ENCODE measurements at places on chromosomes 3 and 15.

DNA sequence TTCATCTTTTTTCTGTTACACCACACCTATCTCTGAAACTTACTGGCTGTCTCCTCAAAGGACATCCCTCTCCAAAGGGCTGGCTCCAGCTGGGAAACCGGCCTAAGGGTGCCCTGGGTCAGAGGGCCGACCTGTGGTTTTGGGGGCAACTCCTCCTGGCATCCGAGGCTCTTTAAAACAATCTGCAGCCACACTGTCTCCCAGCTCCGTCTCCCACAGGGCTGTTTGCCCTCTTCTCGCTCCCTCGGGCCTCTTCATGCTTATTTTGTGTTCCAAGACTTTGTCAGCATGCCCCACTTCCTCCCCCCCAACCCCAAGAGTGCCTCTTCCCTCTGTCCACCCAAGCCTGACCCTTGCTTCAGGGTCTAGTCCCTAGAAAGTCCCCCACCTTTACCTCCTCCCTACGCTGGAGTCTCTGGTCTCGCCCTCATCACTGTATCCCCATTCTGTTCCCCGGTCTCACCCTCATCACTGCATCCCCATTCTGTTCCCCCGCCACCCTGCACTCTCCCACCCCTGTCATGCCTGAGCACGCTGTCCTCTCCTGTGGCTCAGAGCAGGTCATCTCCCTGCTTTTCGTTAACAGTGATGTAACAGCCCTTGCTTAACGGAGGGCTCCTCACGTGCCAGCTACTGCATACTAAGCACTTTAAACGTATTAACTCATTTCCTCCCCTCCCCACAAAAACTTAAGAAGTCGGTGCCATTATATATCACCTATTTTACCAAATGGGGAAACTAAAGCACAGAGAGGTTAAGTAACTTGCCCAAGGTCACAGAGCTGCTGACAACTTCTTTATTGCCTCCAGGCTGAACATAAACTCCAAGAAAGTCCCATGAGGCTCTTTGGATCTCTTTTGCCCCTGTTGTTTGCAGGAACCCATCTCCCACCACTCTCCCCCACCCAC lies 1.1 kb upstream of the CSK start:
- no peak for DNase-seq

- DNase-seq: no peak
These were observed 14.7 kb downstream of the BSN start for GRCh38 chr3:49568965-49569364.

- no peak for DNase-seq
These were observed at the start of gene KLHL40 for GRCh38 chr3:42685363-42685881. Gene KLHL40 (plus strand): TSS chr3:42685537. CDS start chr3:42685619, 82 bp downstream.

- no peak for DNase-seq
These were observed 16.4 kb upstream of the LRIG1 start for GRCh38 chr3:66517241-66517640.

- no peak for DNase-seq
These were observed 36.1 kb downstream of the BNC1 start for GRCh38 chr15:83248151-83249029.

DNA sequence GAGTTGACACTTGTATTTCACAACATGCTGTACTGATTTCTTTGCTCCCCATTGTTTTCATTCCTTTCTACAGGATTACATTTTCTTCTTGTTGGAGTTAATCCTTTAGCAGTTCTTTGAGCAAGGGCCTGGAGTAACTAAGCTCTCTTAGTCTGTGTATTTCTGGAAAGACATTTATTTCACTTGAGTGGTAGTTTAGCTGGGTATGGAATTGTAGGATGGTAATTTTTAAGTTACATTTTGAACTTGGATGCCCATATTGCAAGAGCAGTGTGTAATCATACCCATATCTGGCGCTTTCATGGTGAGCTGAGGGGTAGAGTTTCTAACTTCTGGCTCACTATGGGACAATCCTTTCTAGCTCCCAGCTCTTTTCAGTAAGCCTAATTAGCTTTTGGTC lies 74.6 kb downstream of the SLC6A11 start:
- no peak for DNase-seq

- DNase-seq: no peak
These were observed 11.0 kb upstream of the CTNNB1 start for GRCh38 chr3:41188306-41188705.

- DNase-seq: no peak
These were observed 30.8 kb upstream of the EOMES start for GRCh38 chr3:27752926-27753325.

- DNase-seq: no peak
These were observed 268.5 kb downstream of the PTPRG start for GRCh38 chr3:61829722-61830350.

DNA sequence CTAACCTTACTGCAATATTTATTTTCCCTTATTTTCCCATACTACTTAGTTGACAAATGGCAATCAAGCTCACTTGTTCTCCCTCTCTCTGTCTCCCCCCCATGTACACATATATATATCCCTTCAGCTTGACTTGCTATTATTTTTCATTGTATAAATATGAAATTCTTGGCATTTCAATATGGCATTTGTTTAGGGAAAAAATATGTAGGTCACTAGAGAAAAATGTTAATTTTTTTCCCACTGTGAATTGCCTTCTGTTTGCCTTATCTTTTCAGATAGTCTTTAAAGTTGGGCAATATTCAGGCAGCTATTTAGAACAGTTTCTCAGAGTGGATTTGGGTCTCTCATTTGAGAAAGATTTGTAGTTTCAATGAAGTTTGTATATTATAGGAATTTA lies 62.8 kb upstream of the UTS2B start:
- DNase-seq: no peak

DNA sequence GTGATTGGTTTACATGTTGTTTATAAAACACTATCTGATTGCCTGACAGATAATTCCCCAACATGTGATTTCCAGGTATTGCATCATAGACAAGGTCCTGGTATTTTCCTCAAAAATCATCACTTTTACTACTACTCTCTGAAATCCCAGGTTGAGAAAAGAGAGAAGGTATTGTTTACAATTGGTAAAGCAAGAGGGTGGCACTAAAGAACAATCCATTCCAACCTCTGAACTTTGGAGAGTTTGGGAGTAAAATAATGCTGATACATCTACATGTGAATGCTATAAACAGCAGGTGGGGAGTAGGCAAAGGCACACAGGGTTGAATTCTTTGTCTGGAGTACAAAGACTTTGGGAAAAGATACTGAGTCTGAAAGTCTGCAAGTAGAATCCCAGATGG lies 134.2 kb downstream of the WDR72 start:
- DNase-seq: no peak

DNA sequence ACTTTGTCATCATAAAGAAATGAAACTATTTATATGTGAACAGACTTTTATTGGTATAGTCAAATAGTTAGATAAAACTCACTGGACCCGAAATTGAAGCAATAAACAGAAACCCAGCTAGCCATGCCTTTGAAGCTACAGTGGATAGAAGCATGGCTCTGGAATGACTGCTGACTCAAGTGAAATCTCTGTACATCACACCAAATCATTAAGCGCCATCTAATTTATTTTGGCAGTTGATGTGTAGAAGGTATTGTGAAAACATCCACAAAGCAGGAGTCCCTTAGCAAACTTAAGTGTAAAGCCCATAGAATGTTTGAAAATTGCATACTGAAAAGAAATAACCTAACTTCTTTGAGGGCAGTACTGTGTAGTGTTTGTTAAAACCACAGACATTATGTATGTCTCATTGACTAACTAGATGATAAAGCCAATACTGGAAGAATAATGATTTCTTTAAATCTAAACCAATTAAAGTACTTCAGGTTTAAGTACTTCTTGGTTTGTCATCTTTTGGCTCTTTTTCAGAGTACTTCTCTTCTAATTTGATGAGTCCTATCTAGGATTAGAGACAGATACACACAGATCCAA lies 42.8 kb upstream of the FBXL22 start:
- DNase-seq: no peak

- DNase-seq: no peak
These were observed 38.9 kb downstream of the MYL3 start for GRCh38 chr3:46824211-46824970.

GRCh38 chr15:95405447-95405846 lies 925.1 kb upstream of the NR2F2 start:
- DNase-seq: no peak

DNA sequence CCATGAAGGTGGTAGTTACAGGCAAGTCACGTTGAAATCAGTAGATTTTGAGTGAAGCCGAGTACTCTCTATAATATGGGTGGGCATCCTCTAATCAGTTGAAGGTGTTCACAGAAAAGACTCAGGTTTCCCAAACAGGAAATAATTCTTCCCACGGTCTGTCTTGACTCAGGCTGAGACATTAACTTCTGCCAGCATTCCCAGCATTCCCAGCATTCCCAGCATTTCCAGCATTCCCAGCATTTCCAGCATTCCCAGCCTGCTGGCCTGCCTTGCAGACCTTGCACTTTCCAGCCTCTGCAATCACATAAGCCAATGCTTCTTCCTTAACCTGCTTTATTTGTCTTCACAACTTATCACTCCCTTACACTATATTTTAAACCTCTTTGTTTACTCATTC lies 542.3 kb upstream of the ROBO2 start:
- DNase-seq: no peak

GRCh38 chr15:83200162-83200561 lies 7.5 kb downstream of the HDGFL3 start:
- no peak for DNase-seq

DNA sequence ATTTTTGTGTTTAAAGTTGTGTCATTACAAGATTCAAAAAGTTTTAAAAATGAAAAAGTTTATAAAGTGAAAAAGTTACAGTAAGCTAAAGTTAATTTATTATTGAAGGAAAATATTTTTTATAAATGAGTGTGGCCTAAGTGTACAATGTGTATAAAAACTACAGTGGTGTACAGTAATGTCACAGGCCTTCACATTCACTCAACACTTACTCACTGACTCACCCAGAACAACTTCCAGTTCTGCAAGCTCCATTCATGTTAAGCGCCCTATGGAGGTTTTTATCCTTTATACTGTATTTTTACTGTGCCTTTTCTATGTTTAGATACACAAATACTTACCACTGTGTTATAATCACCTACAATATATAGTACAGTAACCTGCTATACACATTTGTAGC lies 76.3 kb downstream of the DTWD1 start:
- DNase-seq: no peak

- DNase-seq: no peak
These were observed 19.5 kb downstream of the SIAH2 start for GRCh38 chr3:150743508-150743907.

DNA sequence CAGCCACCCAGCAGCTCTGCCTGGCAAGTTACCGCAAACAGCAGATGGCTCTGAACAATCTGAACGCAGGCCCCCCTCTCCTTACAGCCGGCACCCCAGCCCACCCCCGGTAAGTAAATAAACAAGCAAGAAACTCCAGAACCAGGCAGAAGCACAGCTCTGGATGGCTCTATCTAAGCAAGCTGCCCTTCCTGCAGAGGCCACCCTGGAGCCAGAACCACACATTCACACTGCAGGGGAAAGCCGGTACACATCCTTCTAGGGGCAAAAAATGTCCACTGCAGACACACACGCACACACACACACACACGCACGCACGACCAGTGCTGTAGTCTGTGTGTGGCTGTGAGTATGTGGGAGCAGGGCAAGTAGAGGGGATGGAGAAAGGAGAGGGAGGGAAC lies 63.9 kb downstream of the ADCY5 start:
- DNase-seq: no peak

- DNase-seq: no peak
These were observed 28.2 kb downstream of the ZNF385D start for GRCh38 chr3:21722768-21723167.

DNA sequence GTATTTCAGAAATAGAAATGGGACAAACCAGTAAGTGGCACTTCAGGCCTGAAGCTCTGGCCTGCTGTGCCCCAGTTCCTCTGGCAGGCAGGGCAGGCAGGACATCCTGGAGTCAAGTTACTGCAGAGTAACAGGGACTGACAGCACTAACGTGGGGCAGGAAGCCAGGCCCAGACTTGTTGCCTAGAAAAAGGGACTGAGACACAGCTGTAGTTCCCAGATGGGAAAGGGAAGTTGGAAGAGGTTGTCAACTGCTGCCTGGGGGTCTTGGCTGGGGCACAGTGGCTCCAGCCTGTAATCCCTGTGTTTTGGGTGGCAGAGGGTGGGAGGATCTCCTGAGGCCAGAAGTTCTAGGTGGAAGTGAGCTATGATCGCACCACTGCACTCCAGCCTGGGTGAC lies 171.9 kb downstream of the FMN1 start:
- DNase-seq: no peak

DNA sequence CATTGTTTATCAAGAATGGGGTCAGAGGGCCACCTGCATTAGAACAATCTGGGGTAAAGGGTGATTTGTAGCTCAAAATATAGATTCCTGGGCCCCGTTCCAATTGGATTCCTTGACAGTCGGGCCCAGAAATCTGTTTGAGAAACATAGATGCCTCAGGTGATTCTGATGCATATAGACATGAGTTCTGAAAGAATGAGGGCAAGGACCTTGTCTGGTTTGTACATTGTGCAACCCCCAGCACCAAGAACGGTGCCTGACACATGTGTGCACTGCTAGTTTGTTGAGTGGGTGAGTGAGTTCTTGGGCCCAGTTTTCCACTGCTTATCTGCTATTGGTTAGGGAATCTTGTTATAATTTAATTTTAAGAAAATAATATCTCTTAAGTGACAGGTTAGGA lies 16.6 kb downstream of the CRYBG3 start:
- DNase-seq: no peak

DNA sequence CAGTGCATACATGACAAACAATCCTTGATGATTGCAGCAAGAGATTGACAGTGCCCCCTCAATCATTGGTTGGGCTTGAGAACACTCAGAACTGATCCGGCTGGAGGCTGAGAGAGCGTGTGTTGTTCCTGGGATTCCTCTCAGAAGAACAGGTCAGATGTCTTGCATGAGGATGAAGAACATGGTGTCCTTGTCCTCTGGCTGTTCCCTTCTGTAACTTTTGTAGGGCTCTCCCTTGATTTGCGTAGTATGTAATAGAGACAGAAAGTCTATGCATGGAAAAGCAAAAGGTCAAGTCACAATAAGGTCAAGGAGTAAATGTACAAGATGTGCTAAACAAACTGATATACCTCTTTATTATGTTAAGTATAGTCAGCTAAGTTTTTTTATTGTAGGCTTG lies 8.2 kb downstream of the CHST2 start:
- DNase-seq: no peak

GRCh38 chr3:40677321-40677720 lies 152.6 kb downstream of the ZNF621 start:
- DNase-seq: no peak

DNA sequence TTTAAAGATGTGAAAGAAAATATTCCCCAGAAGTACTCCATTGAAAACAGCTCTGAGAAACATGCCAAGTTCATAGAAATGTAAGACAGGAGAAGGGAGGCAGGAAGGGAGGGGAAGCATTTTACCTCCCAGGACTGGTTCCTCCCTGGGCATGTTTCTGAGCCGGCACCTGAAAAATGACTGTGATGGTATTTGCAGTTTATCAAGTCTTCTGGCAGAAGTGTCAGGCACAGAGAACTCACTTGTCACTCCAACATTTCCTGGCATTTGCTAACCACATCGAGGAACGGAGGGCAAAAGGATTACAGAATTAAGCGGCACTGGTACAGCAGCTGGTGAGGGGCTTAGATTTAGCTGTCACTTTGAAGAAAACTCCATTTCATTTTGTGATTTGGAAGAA lies 1054.0 kb downstream of the TUSC7 start:
- no peak for DNase-seq
